Omental fat pad (tissue), 4 donors: ENCODE measurements at places on chromosomes 1 and 21. TPM values are rescaled to one million over a fixed set of nuclear protein-coding genes. Genes with fewer than 3 reads are reported as not detected.

Gene BTBD8
- total RNA-seq = 4.7 TPM

Gene LCE1F
- not detected for total RNA-seq

Gene PTGER3
- total RNA-seq = 105 TPM

Gene LCE2C
- total RNA-seq = not detected

Gene KCNJ6
- not detected for total RNA-seq

Gene DIPK1A
- 27.2 TPM for total RNA-seq

Gene MIXL1
- total RNA-seq = not detected

Gene CLCA4
- not detected for total RNA-seq

Gene PTCH2
- 0.25 TPM for total RNA-seq

Gene STIL
- total RNA-seq = 2.2 TPM

Gene FCER1G
- 151 TPM for total RNA-seq

Gene ALX3
- not detected for total RNA-seq

Gene FCN3
- total RNA-seq = 95.8 TPM

Gene DNAJC28
- total RNA-seq = 2.0 TPM

Gene CDC20
- 3.0 TPM for total RNA-seq

Gene SUSD4
- 3.2 TPM for total RNA-seq

Gene KISS1
- not detected for total RNA-seq

Gene EFNA3
- total RNA-seq = 1.6 TPM

Gene FALEC
- total RNA-seq = not detected
